Activated CD4-positive, alpha-beta memory T cell treated with anti-CD3 and anti-CD28 coated beads, Interleukin-2, amount 10 ng/mL, durations not matched to agents 7 days and 5 days (primary cell): ENCODE measurements at places on chromosomes 7 and 10. TPM values are rescaled to one million over a fixed set of nuclear protein-coding genes. Genes with fewer than 3 reads are reported as not detected.

- no peak for DNase-seq
- peaks cover 27% of the 10 kb centered on the region for H3K4me1 ChIP-seq
- no peaks in the 10 kb centered on the region for H3K36me3 ChIP-seq
- H3K27me3 ChIP-seq, result peaks cover 30% of the 10 kb centered on the region
- H3K4me3 ChIP-seq, result peak within 1 kb of the TSS; percentile 65
These were observed at the start of gene CPVL for GRCh38 chr7:29146057-29146706. Gene CPVL, minus strand, starts transcription at chr7:29146537. Its CDS starts 25,476 bp downstream, at chr7:29121061.

DNA sequence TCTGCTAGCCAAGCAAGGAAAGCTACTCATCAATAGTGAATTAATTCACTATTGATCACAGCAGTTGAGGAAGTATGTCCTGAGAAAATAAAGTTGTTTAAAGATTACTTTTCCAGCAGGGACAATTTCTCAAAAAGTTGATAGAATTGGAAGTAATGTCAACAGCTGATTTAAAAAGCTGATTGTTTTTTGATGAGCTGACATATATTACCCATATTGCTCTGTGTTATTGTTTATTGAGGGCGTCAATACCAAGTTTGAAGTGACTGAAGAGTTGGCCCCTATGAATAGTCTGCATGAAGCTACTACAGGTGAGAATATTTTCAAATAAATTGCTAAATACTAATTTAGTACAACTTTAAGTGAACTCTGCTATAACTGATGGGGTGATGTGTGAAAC, 28.0 kb downstream of the ZFAND4 start:
- no peaks in the 10 kb centered on the region for H3K4me1 ChIP-seq
- no peak for DNase-seq
- H3K36me3 ChIP-seq, result peaks cover 24% of the 10 kb centered on the region
- H3K4me3 ChIP-seq, result no peak overlapping the region

GRCh38 chr7:5502721-5503243, 79.1 kb upstream of the TNRC18 start:
- no peak overlapping the region for H3K27ac ChIP-seq
- H3K4me3 ChIP-seq, result no peak overlapping the region
- H3K36me3 ChIP-seq, result peaks cover 33% of the 10 kb centered on the region
- H3K27me3 ChIP-seq, result no peaks in the 10 kb centered on the region
- H3K4me1 ChIP-seq, result no peaks in the 10 kb centered on the region
- no peak for DNase-seq

- H3K4me1 ChIP-seq, result peaks cover 12% of the 10 kb centered on the region
- DNase-seq, result no peak
- H3K36me3 ChIP-seq, result peaks cover 6% of the 10 kb centered on the region
- H3K27me3 ChIP-seq, result peaks cover 15% of the 10 kb centered on the region
- no peak overlapping the region for H3K4me3 ChIP-seq
These were observed 3.6 kb upstream of the LRRC4 start for GRCh38 chr7:128034825-128035224.

- H3K36me3 ChIP-seq, result no peaks in the 10 kb centered on the region
- H3K4me1 ChIP-seq, result no peaks in the 10 kb centered on the region
- DNase-seq, result no peak
- H3K27ac ChIP-seq, result no peak overlapping the region
- no peak overlapping the region for H3K4me3 ChIP-seq
These were observed 158.3 kb upstream of the KCND2 start for GRCh38 chr7:120114626-120115025.

GRCh38 chr10:101235766-101236165, 6.5 kb upstream of the LBX1 start:
- H3K36me3 ChIP-seq, result peaks cover 4% of the 10 kb centered on the region
- H3K4me3 ChIP-seq, result no peak overlapping the region
- peaks cover 90% of the 10 kb centered on the region for H3K27me3 ChIP-seq
- no peak overlapping the region for H3K27ac ChIP-seq

Gene PLEKHA1
- 5.2 TPM for total RNA-seq

Gene TAF5
- total RNA-seq, result 13.1 TPM

Gene GCK
- total RNA-seq, result not detected

Gene CTAGE4
- total RNA-seq, result 5.3 TPM

Gene CAMK2B
- total RNA-seq, result 0.10 TPM

Gene RAPGEF5
- 0.93 TPM for total RNA-seq

Gene STEAP1B
- 0.33 TPM for total RNA-seq

Gene OR2A7
- total RNA-seq, result 3.0 TPM

Gene CD36
- not detected for total RNA-seq
